ENCODE measurements at places on chromosomes 1 and 21.
A peak's percentile ranks its signal among the peaks of the same experiment; 100 is the strongest.

DNA sequence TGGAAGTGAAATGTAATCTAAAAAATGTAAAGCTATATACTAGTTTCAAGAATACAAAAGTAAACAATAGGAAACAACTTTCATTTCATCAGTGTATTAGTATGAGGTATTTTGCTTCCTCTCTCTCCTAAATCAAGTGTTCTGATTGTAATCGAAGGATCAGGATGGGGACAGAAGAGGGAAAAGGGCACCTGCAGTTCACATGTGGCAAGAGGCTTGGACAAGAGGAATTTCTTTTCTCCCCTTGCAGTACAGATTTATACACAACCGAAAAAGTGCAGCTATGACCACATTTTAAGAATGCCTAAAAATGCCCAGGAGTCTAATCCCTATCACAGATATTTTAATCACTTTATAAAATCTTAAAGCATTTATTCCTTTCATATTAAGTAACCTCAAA, 63.7 kb downstream of the NRIP1 start:
- no peak for DNase-seq

DNA sequence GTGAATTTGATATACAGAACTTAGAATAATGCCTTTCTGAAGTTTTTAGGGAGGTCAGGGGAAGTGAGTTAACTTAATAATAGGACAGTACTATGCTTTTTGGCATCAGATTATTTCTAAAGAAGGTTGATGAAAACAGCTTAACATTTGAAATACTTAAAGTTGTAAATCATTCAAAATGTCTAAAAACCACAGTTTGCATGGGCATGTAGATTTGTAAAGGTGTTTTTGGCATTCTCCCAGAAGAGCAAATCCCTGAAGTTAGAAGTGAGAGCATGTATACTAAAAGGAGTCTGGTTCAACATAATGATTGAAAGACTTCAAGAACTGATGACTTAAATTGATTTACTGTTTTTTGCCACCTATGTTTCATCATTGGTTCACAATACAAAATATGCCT, 6.7 kb downstream of the DR1 start:
- DNase-seq, result peak; percentile 67

- DNase-seq, result peak; percentile 27
These were observed 105.6 kb upstream of the USH2A start for GRCh38 chr1:216528816-216529215.

DNA sequence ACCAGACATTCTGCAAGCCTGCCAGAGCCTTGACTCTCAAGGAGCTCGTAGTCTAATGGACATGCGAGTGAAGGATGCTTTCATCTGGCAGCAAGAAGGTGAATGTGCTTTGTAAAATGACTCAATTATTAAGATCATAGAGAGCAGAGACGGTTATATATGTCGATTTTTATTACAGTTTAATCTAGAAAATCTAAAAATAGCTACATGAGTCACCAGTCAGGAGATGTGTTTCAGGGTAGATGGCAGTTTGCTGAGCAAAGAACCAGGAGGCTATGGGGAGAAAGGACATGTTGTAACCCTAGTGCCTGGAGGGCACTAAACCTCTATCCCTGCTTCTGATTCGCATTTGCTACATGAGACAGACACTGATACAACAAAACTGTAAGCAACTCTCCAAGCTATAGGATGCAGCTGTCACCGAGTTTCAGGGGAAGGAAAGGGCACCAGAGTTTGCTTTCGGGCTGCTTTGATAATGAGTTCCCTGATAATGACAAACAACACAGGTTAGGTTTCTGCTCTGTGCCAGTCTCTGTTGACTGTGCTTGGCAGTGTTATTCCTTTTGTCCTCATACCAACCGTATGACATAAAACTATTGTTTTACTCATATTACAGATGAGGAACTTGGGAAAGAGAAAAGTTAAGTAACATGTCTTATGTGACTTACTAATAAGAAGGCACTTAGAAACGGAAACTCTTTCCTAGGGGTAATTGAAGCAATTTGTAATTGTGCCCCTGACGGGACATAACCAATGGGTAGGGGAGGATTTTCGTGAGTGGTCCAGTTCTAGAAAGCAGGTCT, 43.2 kb downstream of the C1orf198 start:
- peak; percentile 84 for DNase-seq

- no peak for DNase-seq
These were observed 11.2 kb downstream of the PADI1 start for GRCh38 chr1:17216078-17216477.

- no peak for DNase-seq
These were observed 1496.5 kb downstream of the PLA2G4A start for GRCh38 chr1:188325211-188325610.

DNA sequence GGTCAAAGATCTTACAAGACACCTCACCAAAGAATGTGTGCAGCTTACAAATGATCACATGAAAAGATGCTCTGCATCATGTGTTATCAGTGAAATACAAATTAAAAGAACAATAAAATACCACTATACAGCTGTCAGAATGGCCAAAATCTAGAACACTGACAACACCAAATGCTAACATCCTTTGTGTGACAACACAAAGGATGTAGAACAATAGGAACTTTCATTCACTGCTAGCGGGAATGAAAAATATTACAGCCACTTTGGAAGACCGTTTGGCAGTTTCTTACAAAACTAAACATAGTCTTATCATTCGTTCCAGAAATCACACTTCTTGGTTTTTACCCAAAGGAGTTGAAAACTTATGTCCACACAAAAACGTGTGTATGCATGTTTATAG, 20.6 kb upstream of the SELP start:
- DNase-seq, result no peak

DNA sequence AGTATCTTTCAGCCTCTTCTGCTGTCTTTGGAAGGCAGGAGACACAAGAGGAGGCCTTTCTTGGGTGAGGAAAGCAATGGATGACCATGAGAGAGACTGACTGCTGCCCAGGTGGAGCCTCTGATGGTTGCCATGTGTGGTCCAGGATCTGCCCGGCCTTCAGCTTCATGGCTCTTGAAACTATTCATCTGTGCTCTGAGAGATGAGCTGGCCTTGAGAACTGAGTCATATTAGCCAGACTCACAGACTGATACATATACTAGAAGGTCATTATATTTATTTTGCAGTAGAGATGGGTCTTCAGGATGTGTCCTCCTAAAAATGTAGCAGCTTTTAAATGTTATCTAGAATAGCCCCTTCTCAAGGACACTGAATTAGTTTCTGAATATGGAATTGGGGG, 33.7 kb downstream of the PTGFRN start:
- DNase-seq, result peak; percentile 31

- DNase-seq, result no peak
These were observed 34.3 kb upstream of the CREG1 start for GRCh38 chr1:167587872-167588271.

DNA sequence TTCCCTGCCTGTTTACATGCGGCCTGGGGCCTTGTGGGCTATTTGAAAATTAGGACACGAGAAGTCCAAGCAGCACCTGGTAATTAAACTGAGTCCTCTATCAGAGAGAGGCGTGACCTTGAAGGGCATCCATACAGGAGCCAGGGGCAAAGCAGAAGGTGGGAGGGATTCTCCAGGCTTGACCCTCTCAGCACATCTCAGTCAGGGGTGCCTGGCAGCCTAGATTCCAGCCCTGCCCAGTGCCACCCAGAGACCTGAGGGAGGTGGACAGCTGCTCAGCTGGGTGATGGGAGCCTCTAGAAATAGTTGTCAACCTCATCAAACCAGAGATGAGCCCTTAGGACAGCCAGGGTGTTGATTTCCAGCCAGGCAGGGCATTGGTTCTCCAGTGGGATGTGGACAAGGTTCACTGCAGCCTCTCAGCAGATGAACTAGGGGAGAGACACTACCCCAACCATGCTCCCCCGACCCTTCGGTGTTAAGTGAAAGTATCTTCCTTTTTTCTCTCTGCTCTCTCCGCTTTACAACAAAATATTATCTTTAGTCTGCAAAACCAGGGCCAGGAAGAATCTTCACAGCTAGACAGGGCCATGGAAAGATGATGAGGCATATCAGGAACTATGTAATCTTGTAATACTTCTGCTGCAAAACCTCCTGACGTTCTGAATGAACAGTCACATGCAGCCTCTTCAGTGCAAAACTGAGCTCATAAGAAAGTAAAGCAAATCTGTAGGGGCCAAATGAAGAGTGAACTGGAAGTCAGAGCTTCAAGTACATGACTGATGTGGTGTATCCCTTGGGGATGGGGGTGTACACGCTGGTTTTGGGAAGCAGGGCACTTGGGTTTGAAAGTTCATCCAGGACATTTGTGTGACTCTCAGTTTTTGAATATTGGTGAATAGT, 35.9 kb upstream of the ATP5PO start:
- DNase-seq, result no peak

DNA sequence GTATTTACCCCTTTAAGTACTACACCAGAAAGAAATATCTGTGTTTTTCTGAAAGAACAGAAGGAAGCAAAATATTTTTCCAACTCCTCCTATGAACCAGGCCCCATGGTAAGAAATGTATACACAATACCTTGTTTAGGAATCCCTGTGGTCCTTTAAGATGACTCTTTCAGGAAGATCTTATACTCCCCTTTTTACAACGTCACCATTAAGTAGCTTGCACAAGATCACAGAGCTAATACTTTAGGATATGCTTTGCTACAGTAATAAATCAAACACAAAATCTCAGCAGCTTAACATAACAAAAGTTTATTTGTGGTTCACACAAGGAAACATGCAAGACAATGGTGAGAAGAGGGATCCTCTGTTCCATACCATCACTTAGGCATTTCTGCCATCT, 8.8 kb upstream of the LAMB3 start:
- DNase-seq, result no peak

DNA sequence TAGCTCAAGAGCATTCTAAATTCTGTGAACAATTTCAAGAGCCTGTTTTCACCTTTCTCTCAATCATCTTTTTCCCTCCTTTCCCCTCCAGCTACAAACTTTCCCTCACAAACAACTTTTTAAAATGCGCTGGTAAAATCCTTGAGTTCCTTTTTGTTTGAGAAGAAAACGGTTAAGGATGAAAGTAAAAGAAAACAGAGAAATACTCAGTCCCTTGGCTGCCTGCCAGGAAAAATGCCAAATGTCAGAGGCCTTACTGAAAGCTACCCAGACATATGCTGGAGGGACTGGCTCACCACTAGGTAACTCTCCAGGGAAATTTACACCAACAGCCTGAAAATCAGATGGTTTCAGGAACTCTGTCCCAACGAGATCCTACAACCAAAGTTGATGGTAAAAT, 11.0 kb upstream of the SERBP1 start:
- no peak for DNase-seq

GRCh38 chr21:38780879-38781278, 24.9 kb upstream of the ETS2 start:
- no peak for DNase-seq

All from bronchial epithelial cell (primary cell).